CD4-positive, alpha-beta T cell treated with Interleukin-17A for 4 hours (primary cell): ENCODE measurements at places on chromosomes 6 and 20.
A peak's percentile ranks its signal among the peaks of the same experiment; 100 is the strongest.

- DNase-seq = no peak
These were observed 54.3 kb upstream of the APCDD1L start for GRCh38 chr20:58569241-58570125.

- DNase-seq = no peak
These were observed 62.5 kb downstream of the EPB41L2 start for GRCh38 chr6:131000544-131000943.

DNA sequence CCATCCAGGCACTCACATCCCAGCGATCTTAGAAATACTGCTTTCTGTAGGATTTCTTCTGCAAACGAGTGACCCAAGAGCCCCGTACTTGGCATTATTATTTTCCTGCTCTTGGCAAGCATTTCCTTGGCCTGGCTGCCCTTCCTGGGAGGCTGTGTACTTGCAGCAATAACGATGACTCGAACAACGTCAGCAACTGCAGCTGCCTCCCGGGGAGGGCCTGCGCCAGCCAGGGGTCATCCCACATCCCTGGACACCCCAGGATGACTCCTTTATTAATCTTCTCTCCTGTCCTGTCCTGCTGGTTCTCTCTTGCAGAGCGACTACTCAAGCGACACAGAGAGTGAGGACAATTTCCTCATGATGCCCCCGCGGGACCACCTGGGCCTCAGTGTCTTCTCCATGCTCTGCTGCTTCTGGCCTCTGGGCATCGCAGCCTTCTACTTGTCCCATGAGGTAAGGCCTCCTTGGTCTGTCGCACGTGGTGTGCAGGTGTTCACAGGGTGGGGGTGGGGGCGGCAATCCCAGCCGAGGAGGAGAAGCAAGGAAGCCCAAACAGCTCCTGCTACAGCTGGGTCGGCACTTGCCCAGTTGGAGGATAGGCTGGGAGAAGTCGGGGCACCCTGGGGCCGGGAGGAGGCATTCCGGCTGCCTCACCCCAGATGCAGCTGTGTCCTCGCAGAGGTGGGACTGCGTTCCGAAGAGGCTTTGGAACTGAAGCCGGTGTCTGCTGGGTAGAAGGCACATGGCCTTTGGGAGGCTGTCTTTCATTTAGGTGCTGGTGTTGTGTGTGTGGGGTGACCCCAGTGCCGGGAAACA is 115.3 kb downstream of the SYNDIG1 start:
- DNase-seq = no peak

DNA sequence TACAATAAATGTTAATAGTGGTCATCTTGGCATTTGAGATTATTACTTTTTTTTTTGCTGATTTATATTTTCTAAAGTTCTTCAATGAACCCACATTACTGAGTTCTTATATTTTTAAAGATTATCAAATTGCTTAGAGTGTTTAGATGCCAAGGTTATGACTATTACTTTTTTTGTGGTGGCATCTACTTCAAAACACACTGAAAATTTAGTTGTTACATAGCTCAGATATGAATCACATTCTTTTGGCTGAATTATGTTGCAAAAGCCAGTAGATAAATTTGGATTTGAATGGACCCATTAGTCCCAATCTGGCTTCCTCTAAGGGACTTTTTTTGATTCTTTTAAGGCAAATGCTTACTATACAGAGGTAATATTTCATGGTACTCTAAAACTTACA is 8.9 kb downstream of the UTRN start:
- no peak for DNase-seq

DNA sequence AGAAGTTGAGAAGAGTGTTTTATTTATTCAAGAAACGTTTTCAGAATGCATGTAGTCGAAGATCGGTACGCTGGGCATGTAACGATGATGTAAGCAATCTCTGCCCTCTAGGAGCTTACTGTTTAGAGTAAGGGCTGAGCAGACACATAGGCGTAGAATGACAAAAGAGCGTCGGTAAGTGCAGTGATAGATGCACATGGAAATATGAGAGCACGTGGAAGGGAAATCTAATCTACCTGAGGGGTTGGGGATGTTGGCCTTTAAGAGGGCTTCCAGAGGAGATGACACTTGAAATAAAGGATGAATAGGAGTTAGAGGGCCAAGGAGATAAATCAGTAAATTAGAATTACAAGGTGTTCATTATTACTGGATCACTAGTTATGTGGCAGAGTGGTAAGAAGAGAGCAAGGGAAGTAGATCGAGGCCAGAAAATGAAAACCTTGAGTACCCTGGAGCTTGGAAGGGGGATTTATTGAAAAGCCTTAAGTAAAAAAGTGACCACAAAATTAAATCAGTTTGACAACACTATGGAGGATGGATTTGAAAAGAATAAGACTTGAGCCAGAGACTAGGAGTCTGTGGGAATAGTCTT is 782 bp downstream of the TRMT11 start:
- peak; percentile 24 for DNase-seq

- no peak for DNase-seq
These were observed 8.6 kb downstream of the DTNBP1 start for GRCh38 chr6:15654250-15654649.

GRCh38 chr6:143549221-143549948 is 37.9 kb upstream of the FUCA2 start:
- DNase-seq = peak; percentile 78

DNA sequence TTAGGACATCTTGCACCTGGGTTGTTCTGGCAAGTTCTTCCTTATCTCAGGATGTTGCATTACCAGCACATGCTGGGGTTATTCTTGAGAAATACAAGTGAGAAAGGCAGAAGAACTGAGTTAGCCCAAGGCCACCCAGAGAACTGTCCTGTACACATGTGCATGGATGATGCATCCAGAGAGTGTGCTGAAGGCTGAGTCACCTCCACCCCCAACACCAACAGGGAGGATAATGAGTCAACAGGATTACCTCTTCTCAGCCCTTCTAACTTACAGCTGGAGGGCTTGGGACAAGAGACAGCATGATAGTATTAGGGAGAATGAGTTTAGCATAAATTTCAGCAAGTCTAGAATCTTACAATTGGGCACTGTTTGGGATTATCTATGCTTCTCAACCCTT is 8.5 kb downstream of the SCGN start:
- DNase-seq = no peak

- DNase-seq = no peak
These were observed 14.5 kb downstream of the HSPA1B start for GRCh38 chr6:31842053-31842452.

GRCh38 chr6:21769405-21769861 is 175.9 kb downstream of the SOX4 start:
- DNase-seq = no peak

DNA sequence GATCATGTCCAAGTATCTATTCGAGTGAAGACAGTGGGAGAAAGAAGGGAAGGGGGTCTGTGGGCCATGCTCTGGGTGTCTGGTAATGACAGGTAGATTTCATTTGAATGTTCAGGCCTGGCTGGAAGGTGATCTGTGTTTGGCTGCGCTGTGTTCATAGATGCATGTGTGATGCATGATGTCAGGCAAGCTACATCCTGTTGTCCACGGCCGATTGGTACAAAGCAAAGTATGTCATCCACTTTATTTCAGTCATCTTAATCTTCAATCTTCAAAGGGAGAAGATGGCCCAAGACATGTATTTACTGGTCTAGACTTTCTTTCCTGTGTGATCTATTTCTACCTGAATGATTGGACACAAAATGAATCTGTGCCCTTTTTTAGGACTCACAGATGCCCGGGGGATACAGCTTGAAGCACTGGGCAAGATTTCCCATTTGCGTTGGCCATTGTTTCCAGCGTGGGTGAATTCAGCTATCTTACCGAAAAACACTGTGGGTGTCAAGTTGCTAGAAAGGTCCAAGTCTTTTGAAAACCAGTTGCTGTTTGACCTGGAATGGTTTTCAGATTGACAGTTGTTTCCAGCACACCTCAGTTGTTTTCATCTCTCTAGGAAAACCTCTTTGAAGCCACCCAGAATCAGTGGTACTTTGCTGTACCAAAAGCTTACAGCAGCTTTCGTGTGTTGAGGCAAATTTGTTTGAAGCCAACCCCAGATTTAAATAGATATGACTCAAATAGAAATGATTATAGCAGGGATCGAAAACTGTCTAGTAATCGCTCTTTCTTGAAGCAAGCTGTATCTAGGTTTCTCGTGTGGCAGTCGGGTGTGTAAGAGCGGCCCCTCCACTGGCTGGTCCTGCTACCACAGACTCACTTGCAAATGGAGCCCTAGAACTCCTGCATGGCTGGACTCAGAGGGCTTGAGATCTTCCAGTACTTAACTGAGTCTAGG is 27.2 kb downstream of the DUSP22 start:
- DNase-seq = no peak

DNA sequence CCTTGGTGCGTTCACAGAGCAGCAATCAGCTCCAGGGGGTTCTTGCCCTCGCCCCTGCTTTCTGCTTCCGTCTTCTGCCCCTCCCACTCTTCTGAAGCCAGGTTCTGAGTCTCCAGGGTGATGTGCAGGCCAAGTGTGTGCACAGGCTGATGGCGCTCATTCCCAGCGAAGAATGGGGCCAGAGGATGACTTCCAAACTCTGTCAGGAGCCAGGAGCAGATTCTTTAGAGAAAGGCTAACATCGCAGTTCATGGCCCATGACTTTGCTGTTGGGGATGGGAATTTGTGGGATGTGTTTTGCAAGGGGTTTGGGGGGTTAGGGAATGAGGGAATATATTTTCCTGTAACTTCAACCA is 56.1 kb upstream of the CCN6 start:
- DNase-seq = no peak

DNA sequence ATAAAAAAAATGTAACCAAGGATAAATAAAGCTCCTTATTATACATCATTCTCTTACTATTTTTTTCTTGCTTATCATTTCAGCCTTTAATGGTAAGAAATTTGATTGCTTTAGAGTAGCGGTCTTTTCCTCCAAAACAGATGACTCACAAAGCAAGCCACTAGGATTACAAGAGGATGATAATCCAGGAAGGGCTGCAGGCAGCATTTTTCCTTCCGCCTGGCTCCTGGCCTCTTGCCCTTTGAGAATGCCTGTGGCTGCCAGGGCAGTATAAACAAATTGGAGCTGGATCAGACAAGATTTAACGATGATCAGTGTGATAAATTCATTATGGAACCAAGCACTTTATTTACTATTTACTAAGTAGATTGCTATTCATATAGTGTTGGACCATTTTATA is 9.7 kb upstream of the FBXL4 start:
- DNase-seq = no peak

DNA sequence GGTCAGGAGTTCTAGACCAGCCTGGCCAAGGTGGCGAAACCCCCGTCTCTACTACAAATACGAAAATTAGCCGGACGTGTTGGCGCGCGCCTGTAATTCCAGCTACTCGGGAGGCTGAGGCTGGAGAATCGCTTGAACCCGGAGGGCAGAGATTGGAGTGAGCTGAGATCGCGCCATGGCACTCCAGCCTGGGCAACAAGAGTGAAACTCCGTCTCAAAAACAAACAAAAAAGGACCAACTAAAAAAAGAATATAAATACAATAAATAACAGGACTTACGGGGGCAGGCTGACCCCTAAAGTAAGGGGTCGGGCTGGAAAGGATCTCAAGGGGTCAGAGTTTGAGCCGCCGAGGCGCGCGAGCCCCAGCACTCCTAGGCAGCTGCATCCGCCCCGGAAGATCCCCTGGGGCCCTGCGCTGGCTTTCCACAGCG is 509 bp upstream of the TPD52L2 start:
- DNase-seq = no peak

- DNase-seq = peak; percentile 72
These were observed 367 bp upstream of the PCIF1 start for GRCh38 chr20:45934046-45934585.

GRCh38 chr6:112153926-112154607 is 66.7 kb downstream of the FAM229B start:
- DNase-seq = no peak

GRCh38 chr6:85404564-85405174 is 45.2 kb upstream of the NT5E start:
- DNase-seq = no peak

DNA sequence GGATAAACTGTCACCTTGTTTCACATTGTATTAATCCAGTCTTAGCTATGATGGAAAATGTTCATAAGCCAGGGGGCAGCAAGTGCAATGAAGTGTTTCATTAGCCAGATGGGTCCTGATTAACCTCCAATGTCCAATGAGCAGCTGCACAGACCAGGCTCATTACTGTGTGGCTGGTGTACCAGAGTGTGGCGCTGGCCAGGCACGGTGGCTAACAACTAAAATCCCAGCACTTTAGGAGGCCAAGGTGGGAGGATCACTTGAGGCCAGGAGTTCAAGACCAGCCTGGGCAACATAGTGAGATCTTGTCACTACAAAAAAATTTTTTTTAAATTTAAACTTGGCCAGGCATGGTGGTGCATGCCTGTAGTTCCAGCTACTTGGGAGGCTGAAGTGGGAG is 201.7 kb upstream of the FOXQ1 start:
- DNase-seq = no peak

GRCh38 chr6:49552596-49552995 is 2.1 kb downstream of the C6orf141 start:
- DNase-seq = no peak

GRCh38 chr6:153104220-153104619 is 26.9 kb downstream of the RGS17 start:
- DNase-seq = no peak

- no peak for DNase-seq
These were observed 573.1 kb upstream of the CHD6 start for GRCh38 chr20:42191140-42191860.

DNA sequence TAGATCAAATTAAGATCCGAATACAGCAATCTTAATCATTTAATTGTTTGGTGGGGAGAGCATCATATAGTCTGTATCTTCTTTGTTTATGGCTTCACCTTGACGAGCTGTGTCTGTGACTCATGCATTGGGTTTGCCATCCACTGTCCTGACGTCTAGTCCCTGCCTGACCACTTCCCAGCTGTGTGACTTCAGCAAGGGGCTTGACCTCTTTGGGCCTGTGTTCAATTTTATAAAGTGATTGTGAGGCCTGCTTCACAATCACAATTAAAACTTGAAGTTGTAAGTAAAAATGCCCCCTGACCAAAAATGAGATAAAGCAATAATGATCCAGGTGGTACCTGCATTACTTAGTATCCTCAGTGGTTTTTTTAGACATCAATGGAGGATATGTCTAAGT is 209.2 kb downstream of the ZNF217 start:
- DNase-seq = no peak

DNA sequence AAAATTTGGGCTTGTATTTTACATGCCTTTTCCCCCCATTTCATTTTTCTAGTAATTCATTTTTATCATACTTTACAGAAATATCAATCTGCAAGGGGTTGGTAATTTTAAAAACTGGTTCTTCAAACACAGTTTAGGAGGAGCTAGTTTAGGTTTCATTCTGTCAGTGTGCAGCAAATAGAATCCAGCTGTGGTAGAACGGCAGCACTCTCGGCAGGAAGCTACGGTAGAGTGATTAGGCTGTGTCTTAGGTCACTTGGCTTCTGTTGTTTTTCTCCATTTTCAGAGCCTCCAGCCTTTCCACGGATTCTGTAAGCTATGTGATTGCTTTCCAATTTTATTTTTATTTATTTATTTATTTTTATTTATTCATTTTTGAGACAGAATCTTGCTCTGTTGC is 32.7 kb downstream of the TLDC2 start:
- DNase-seq = no peak

- no peak for DNase-seq
These were observed 16.8 kb downstream of the TCP11 start for GRCh38 chr6:35124356-35124755.

GRCh38 chr6:156949376-156949775 is 172.2 kb downstream of the ARID1B start:
- no peak for DNase-seq
